ENCODE measurements at places on chromosomes 4 and X.
A peak's percentile ranks its signal among the peaks of the same experiment; 100 is the strongest.

DNA sequence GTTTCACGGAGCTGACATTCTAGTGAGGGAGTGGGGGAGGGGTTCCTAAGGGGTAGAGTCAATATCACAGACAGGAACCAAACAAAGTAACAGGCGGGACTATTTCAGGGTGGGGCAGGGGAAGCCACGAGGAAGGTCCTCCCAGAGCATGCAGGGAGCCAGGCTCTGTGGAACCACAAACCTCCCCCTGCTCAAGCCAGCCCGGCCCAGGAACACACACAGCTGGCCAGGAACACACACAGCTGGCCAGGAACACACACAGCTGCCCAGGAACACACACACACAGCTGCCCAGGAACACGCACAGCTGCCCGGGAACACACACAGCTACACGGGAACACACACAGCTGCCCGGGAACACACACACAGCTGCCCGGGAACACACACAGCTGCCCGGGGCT, 24.8 kb downstream of the EVC2 start:
- no peak for DNase-seq

DNA sequence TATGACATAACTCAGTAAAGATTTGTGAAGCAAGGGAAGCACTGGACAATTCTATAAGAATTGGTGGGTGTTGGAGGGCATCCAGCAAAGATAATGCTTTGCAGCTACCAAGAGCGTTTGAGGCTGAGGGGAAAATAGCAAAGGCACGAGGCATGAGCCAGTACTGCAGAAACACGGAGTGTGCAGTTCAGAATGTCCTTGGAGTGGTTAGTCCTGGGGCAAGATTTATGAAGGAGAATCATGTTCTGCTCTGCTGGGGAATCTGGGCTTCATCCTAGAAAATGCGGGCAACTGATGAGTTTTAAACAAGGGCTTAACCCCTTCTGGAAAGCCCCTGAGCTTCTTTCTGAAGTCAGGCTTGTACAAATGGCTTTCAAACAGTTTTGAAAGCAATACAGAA, 452.5 kb downstream of the IL15 start:
- peak; percentile 18 for DNase-seq

- DNase-seq, result no peak
Observed at GRCh38 chrX:39854772-39855747, 242.7 kb downstream of the BCOR start.

DNA sequence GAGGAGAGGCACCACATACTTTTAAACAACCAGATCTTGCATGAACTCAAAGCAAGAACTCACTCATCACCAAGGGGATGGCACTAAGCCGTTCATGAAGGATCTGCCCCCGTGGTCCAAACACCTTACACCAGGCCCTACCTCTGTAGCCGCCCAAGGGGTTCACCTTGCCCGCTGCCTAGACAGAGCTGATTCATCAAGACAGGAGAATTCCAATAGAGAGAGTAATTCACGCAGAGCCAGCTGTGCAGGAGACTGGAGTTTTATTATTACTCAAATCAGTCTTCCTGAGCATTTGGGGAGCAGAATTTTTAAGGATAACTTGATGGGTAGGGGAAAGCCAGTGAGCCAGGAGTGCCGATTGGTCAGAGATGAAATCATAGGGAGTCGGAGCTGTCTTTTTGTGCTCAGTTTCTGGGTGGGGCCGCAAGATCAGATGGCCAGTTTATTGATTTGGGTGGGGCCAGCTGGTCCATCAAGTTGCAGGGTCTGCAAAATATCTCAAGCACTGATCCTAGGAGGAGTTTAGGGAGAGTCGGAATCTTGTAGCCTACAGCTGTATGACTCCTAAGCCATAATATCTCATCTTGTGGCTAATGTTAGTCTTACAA, 364.7 kb downstream of the PCDH7 start:
- no peak for DNase-seq

- DNase-seq, result no peak
Observed at GRCh38 chrX:98350940-98351339, 1467.2 kb downstream of the RPA4 start.

DNA sequence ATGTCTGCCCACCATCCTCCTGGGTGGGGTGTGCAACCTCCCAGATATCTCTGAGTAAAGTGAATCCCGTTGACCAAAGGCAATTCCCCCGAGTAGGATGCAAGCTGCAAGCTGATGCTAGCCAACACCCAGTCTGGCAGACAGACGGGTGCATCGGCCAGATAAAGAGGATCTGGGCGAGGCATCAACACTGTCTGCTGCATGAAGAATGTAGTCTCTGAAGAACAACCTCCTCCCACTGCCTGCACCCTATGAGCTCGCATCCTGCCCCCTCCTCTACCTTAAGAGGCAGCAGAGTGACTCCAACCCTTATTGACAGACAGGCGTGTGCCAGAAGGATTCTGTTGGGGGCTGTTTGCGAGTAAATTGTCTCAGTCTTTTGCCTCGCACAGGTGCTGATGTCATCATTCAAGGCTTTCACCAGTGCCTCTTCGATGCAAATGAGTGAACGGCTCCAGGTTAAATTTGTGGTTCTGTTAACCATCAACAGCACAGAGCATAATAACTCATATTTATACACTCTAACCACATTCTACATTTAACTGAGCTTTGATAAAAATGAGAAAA, 546.9 kb downstream of the BCOR start:
- no peak for DNase-seq

GRCh38 chr4:110344165-110344564, 131.8 kb upstream of the ENPEP start:
- no peak for DNase-seq

DNA sequence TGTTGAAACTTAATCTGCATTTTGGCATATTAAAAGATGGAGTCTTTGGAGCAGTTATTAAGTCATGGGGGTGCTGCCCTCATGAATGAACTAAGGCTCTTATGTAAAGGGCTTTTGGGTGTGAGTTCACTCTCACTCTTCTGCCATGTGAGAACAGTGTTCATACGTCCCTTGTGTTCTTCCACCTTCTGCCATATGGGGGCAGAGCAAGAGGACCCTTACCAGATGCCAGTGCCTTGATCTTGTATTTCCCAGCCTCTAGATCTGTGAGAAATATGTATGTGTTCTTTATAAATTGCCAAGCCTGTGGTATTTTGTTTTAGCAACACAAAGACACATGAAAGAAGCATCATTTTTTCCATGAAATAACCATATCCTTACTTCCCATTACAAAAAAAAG, 213.9 kb downstream of the SPOCK3 start:
- no peak for DNase-seq

DNA sequence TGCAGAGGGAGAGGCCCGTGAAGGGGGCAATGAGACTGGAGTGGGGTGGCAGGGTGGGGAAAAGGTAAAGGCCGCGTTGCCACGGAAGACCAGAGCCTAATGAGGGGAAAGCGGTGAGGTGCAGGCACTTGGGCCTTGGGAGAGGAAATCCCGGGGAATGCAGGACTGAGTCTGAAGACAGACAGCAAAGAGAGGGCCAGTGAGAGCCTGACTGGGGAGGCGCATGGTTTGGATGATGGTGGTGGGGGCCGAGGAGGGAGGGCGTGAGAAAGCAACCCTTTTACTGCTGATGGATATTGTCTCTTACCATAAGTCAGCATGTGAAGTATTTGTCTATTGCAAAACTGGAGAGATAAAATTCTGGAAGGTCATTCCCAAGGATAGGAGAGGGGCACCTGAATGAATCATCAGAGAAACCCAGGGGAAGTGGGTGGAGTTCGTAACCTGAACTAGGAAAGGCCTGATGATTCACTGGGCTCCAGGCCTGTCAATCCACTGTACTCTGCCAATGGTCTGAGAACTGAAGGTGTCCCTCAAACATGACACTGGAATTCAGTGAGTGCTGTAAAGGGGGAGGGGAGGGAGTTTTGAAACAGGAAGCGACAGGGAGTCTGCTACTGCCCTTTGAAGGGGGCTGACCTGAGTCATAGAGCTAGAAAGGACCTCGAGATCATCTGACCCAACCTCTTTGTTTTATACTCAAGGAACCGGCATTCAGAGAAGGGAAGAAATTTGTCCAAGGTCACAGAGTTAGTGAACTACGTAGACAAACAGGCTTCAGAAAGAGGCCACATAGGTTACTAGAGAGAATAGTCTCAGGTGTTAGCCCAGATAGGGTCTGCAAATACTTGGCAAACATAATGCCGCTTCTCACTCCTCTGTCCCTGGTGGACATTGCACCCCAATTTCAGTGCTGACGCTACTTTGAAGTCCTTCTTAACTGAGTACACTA, 52.2 kb downstream of the NALF2 start:
- DNase-seq, result no peak

DNA sequence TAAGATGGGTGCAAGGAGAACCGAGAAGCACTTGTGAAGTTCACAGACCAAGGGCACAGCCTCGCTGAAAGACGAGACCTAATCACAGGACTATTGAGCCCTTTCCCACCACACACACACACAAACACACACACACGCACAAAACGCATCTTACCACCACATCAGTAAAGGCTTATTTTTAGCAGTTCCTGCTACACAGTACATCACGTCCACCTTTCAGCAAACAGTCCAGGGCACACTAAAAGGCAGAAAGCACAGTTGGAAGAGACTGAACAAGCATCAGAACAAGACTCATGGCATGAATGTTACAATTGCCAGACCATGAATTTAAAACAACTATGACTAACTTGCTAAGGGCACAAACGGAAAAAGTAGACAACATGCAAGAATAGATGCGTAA, 83.6 kb upstream of the MAPK10 start:
- DNase-seq, result no peak

GRCh38 chrX:104972737-104973136, 247.8 kb downstream of the TEX13A start:
- no peak for DNase-seq

DNA sequence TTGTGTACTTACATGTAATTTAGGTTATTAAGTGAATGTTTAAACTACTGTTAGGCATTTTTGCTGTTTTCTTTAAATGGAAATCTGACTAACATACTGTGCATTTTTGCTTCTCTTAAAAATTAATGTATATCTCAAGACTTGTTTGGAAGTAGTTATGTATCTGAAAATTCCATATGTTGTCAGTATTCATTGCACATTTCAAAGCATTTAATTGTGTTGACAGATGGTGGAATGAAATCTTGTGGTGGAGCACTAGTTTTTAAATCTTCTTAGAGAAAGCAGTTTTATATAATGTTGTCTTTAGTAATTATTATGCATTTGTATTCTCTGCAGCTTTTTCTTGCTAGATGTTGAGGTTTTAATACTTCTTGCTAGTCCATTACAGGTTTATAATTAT, 71.5 kb upstream of the MSANTD1 start:
- DNase-seq, result no peak

DNA sequence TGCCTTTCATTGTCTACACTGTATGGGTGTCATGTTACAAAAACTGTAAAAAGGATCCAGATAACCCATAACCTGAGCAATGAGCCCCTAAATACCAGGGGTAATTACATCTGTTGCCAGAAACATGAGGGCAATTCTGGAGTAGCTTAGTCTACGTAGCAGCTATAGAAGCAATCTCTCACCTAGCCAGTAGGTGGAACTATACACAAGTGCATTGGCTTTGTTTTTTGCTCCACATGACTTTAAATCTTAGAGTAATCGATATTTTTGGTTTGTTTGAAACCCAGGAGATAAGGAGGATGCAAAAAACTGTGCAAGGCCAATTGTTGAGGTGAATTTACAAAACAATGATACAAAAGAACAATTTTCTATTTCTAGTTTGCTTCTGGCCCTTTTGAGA, 57.5 kb downstream of the GPR82 start:
- DNase-seq, result no peak

DNA sequence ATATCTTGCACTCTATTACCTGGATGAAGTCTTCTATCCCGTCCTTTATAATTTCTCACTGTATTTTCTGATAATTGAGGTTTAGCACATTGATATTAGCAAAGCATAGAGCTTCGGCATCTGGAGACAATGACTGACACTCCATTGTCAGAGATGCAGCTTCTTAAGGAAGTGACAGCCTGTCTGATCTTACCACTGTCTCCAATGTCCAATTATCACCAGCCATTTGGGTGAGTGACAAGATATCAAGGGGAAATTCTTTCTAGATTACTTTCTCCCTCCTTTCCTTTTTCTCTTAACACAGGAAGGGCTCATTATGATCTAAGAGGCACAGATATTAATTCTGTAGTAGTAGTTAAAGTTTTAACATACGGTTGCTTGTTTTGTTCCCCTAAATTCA, 86.4 kb downstream of the LDB2 start:
- no peak for DNase-seq

DNA sequence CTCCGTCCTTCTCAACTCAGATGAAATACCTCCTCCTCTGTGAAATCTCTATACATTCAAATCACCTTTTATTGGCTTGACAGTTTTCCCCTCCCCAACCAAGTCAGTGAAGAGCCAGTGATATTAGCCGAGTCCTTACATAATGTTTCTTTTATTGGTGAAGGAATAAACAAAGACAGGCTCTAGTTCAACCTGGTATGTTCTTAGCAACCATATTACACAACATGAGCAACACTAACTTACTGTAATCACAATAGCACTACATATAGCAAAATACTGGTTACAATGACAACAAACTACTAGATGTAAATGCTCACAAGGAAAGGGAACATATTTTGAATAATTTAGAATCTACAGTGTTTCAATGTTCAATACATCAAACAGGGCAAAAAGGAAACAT, 19.9 kb downstream of the DHX15 start:
- DNase-seq, result no peak

DNA sequence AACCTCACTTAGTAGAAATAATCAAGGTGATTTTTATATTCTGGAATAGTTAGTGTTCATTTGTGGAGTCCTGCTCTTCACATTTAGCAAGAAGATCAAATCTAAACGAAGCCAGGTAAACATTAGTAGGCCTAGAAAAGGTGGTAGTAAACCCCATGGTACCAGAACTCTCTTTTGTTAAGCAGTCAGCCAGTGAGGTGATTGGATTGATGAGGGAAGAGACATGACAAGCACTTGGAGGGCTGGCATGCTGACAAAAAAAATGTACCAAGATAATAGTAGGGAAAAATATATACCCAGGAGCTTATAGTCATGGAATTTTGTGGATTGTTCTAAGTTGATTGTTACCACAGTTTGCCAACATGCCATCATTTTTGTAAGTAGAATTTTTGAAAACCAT, 163.8 kb downstream of the BANK1 start:
- DNase-seq, result no peak

GRCh38 chr4:26432419-26432818, 57.9 kb downstream of the CCKAR start:
- DNase-seq, result no peak

DNA sequence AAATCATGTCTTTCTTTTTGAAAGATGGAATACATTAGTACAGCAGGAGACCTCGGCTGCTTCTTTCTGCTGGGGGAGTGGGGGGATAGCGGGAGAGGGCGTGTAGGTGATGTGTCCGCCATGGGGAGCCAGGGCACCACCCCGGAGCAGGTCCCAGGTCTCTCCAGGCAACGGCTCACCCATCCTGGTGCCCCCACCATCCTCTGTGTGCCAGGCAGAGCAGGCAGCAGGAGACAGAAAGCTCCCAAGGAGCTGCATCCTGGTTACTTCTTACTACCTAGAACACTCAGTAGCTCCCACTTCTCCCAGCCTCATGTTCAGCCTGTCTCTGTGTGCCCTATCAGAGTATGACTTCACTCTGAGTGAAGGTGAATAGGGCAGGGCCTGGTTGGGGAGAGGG, 23.6 kb downstream of the TNIP2 start:
- DNase-seq, result no peak
